ENCODE measurements at places on chromosomes 3 and 15.
A peak's percentile ranks its signal among the peaks of the same experiment; 100 is the strongest.

- no peak overlapping the region for H3K4me3 ChIP-seq
- H3K36me3 ChIP-seq: no peaks in the 10 kb centered on the region
- no peak for DNase-seq
- H3K4me1 ChIP-seq: no peaks in the 10 kb centered on the region
Measured at GRCh38 chr3:127715532-127715931, 42.8 kb downstream of the ABTB1 start.

DNA sequence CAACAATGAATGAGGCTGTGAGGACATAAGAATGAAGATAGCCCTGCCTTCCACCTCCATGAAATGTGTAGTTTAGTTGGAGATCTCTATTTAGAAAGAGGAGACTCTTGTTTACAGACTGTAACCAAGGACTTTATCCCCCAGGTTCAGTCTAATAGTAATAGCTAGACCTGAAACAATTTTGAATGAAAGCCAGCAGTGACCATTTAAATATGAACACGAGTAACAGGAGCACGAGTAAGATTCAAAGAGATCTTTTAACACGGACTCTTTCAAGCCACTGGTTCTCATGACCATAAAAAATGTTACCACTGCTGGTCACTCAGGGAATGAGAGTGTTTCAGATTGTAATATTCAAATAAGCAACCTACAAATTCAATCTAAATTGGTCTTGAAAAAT, 123.1 kb downstream of the FMN1 start:
- peaks cover 5% of the 10 kb centered on the region for H3K4me1 ChIP-seq
- no peaks in the 10 kb centered on the region for H3K36me3 ChIP-seq
- H3K27me3 ChIP-seq: no peaks in the 10 kb centered on the region
- no peak for DNase-seq
- H3K4me3 ChIP-seq: no peak overlapping the region
- no peak overlapping the region for H3K27ac ChIP-seq

- DNase-seq: no peak
- no peak overlapping the region for H3K27ac ChIP-seq
- no peak overlapping the region for H3K4me3 ChIP-seq
- no peaks in the 10 kb centered on the region for H3K4me1 ChIP-seq
Measured at GRCh38 chr3:60552581-60552980, 698.7 kb downstream of the FHIT start.

- peaks cover 5% of the 10 kb centered on the region for H3K27me3 ChIP-seq
- H3K36me3 ChIP-seq: no peaks in the 10 kb centered on the region
- H3K4me1 ChIP-seq: no peaks in the 10 kb centered on the region
- no peak for DNase-seq
- H3K4me3 ChIP-seq: no peak overlapping the region
Measured at GRCh38 chr15:97903971-97904572, 56.4 kb upstream of the ARRDC4 start.

DNA sequence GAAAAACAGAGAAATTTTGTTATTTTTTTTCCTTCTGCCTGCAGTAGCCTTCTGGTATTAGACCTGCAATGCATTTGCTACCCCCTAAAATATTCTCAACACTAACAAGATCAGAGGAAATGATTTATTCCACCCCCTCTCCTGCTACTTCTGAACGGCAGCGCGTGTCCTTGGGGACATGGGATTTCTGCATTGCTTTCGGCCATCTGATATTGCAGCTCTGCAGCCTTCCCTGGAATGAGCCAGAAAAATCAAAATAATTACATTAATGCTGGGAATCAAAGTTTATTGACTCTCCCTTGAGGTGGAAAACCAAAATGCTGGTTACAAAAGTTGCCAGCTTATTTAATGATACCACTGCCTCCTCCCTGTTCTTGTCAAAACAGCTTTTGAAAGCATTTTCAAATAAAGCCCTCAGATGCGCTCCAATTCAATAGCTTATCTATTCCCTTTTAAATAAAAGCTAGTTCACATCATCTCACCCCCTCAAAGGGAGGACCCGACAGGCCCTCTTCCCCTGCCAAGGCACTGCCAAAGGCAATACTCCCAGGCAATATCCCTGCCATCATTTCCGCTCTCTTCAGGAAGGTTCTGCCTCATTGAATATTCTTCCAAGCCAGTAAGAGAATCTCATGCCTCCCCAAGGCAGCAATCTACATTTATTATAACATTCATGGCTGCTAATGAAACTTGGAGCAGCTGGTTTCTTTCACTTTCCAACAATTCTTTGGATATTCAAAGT, 96.6 kb downstream of the FHIT start:
- H3K36me3 ChIP-seq: no peaks in the 10 kb centered on the region
- H3K27me3 ChIP-seq: no peaks in the 10 kb centered on the region
- H3K4me3 ChIP-seq: no peak overlapping the region
- no peaks in the 10 kb centered on the region for H3K4me1 ChIP-seq

- H3K4me3 ChIP-seq: no peak overlapping the region
- no peaks in the 10 kb centered on the region for H3K36me3 ChIP-seq
- no peak overlapping the region for H3K27ac ChIP-seq
- DNase-seq: no peak
- no peaks in the 10 kb centered on the region for H3K4me1 ChIP-seq
Measured at GRCh38 chr3:34405159-34405558, 606.7 kb downstream of the PDCD6IP start.

- H3K27me3 ChIP-seq: no peaks in the 10 kb centered on the region
- H3K4me1 ChIP-seq: no peaks in the 10 kb centered on the region
- H3K27ac ChIP-seq: no peak overlapping the region
- no peak for DNase-seq
Measured at GRCh38 chr3:150169330-150169940, 198.7 kb upstream of the PFN2 start.

- peaks cover 8% of the 10 kb centered on the region for H3K36me3 ChIP-seq
- no peak overlapping the region for H3K27ac ChIP-seq
- DNase-seq: no peak
- no peaks in the 10 kb centered on the region for H3K4me1 ChIP-seq
- no peak overlapping the region for H3K4me3 ChIP-seq
Measured at GRCh38 chr15:25778161-25778560, 85.0 kb downstream of the ATP10A start.

GRCh38 chr3:177224414-177224813, 27.1 kb upstream of the TBL1XR1 start:
- no peak overlapping the region for H3K4me3 ChIP-seq
- H3K27me3 ChIP-seq: no peaks in the 10 kb centered on the region
- no peak overlapping the region for H3K27ac ChIP-seq
- H3K36me3 ChIP-seq: no peaks in the 10 kb centered on the region

DNA sequence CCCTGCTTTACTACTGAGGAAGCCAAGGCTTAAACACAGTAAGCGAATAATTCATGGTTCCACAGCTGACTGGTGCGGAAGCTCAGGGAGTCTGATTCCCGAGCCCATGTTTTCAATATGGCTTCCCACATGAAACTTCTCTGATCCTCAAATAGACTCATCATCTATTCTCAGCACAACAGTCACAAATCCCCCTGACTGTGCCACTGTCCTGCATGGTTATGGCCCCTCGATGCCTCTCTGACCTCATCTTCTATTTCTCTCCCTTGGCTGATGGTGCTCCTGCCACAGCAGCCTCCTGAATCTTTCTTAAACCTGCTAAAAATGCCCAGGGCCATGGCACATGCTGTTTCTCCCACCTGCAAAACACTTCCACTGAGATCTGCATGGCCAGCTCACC, 43.2 kb downstream of the SRGAP3 start:
- H3K4me3 ChIP-seq: no peak overlapping the region
- no peak for DNase-seq
- no peaks in the 10 kb centered on the region for H3K4me1 ChIP-seq
- H3K27me3 ChIP-seq: no peaks in the 10 kb centered on the region
- no peak overlapping the region for H3K27ac ChIP-seq

GRCh38 chr3:189589179-189589569, 42.0 kb upstream of the TP63 start:
- no peaks in the 10 kb centered on the region for H3K36me3 ChIP-seq
- no peak overlapping the region for H3K4me3 ChIP-seq
- no peak overlapping the region for H3K27ac ChIP-seq
- no peaks in the 10 kb centered on the region for H3K27me3 ChIP-seq

GRCh38 chr3:45551214-45552010, 43.1 kb upstream of the LIMD1 start:
- no peaks in the 10 kb centered on the region for H3K36me3 ChIP-seq
- no peaks in the 10 kb centered on the region for H3K27me3 ChIP-seq
- no peak for DNase-seq
- H3K4me3 ChIP-seq: no peak overlapping the region

DNA sequence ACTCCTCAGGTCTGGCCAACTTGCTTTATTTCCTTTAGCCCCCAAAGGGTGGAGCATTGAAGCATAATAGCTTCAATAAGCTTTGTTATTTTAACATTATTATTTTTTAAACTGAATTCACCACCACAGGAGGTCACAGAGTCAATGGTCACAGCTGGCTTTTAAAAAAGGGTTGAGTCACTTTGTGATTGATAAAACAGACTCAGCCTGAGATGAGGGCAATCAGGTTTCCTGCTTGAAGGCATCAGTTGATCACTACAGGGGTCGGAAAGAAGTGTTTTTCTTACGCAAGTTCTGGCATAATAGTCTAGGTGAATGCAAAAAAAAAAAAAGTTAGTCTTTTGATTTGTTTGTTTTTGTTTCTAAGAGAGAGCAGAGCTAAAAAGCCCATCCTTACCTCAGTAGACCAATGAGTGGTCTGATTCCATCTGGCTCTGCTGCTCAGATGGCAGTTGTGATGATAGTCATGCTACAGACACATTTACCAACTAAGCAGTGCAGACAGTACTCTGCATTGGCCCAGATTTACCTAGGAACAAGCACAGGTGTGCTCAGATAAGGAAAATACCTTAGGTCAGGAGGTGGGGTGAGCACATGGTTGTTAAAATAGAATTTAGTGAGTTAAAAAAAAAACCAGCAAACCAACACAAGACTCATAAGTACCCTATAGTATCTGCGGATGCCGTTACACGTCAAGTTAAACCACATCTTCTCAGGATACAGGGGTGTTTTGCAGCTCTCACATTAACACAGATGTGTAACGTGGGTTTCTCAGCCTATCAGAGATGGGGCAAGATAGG, 22.6 kb downstream of the ZNF80 start:
- DNase-seq: peak; percentile 84
- H3K27me3 ChIP-seq: no peaks in the 10 kb centered on the region
- peak overlapping the region; percentile 86 for H3K27ac ChIP-seq

GRCh38 chr15:38714309-38715072, 149.9 kb upstream of the RASGRP1 start:
- DNase-seq: no peak
- H3K36me3 ChIP-seq: no peaks in the 10 kb centered on the region
- H3K27me3 ChIP-seq: no peaks in the 10 kb centered on the region
- H3K27ac ChIP-seq: no peak overlapping the region
- H3K4me1 ChIP-seq: no peaks in the 10 kb centered on the region
- no peak overlapping the region for H3K4me3 ChIP-seq

DNA sequence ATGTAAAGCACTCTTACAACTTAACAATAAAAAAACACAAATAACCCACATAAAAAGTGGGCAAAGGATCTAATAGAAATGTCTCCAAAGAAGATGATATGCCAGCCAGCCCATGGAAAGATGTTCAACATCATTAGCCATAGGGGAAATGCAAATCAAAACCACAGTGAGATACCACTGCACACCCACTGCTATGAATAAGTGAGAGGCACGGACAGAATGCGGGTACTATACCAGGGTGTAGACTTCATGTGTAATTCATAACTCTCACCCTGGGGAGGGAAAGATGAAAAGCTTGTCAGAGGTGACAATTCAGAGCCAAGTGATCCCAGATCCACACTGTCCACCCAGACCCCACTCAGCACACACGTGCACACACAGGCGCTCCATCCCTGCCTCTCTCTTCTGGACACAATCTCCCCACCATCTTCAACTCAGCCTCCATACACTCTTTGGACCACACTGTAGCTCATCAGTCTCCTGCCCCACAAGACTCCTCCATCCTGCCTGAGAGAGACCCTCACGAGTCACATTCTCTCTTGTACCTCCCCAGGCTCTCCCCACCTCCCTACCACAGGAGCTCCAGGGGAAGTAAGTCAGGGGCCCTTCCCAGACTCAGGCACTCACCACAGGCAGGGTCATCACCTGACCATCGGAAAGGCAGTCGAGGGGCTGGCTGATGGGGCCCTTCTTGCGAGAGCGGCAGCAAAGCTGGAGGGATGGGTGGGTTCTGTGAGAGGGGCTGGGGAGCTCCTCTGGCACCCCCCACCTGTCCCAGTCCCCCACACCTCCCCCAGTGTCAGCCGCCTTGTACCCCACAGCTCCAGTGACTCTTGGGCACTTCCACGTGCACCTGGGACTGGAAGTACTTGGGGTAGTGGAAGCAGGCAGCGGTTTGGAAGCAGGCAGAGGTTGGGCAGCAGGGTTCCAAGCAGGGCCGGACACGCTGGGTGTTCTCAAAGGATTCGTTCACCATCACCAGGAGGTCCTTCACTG, 21.3 kb downstream of the PLA2G4E start:
- no peak overlapping the region for H3K4me3 ChIP-seq
- no peaks in the 10 kb centered on the region for H3K36me3 ChIP-seq
- H3K27me3 ChIP-seq: no peaks in the 10 kb centered on the region
- no peak for DNase-seq
- H3K4me1 ChIP-seq: no peaks in the 10 kb centered on the region
- no peak overlapping the region for H3K27ac ChIP-seq

- H3K4me1 ChIP-seq: no peaks in the 10 kb centered on the region
- H3K27me3 ChIP-seq: no peaks in the 10 kb centered on the region
- no peak overlapping the region for H3K27ac ChIP-seq
- H3K4me3 ChIP-seq: no peak overlapping the region
Measured at GRCh38 chr3:59654480-59655417, 604.9 kb upstream of the CFAP20DC start.

DNA sequence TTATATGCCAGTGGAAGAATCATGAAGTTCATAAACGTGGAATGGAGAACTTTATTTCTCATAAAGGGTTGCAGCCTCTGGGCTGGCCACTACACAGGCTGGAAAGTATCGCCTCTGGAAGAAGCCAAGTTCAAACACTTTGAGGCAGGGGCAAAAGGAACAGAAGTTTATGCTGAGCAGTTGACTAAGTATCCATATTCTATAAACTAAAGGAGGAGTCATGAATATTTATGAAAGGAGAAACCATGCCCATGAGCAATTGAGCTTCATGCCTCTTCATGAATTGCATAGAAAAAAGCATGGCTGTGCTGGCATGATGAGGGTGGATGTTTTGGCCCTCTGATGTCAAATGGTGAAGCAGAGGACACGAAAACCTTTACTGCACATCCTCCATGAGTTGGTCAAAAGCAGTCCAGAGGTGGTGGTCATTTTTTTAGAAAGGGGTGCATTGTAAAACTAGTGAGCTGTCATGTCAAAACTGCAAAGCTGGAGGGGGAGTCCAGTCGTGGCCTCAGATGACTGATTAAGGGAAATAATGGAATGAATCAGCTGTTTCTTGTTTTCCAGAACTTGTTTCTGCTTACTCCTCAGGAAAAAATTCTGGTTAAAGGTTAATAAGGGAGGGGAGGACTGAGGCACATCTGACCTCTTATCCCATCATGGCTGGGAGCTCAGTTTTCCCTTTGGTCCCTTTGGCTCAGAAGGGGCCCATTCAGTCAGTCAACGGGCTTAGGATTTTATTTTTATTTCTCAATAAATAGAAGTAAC, 276.7 kb downstream of the CHL1 start:
- H3K4me3 ChIP-seq: no peak overlapping the region
- no peaks in the 10 kb centered on the region for H3K36me3 ChIP-seq
- DNase-seq: no peak
- no peak overlapping the region for H3K27ac ChIP-seq

GRCh38 chr3:4738737-4739274, 240.4 kb upstream of the BHLHE40 start:
- H3K4me3 ChIP-seq: no peak overlapping the region
- peaks cover 63% of the 10 kb centered on the region for H3K4me1 ChIP-seq
- H3K27me3 ChIP-seq: no peaks in the 10 kb centered on the region
- DNase-seq: no peak
- no peaks in the 10 kb centered on the region for H3K36me3 ChIP-seq

- no peaks in the 10 kb centered on the region for H3K27me3 ChIP-seq
- no peaks in the 10 kb centered on the region for H3K36me3 ChIP-seq
- no peaks in the 10 kb centered on the region for H3K4me1 ChIP-seq
- DNase-seq: no peak
- H3K27ac ChIP-seq: no peak overlapping the region
Measured at GRCh38 chr3:54633444-54634121, 294.3 kb downstream of the LRTM1 start.

Data from CD4-positive, alpha-beta memory T cell (primary cell).